GM19239 (cell line): ENCODE measurements at places on chromosomes 4 and X.

DNA sequence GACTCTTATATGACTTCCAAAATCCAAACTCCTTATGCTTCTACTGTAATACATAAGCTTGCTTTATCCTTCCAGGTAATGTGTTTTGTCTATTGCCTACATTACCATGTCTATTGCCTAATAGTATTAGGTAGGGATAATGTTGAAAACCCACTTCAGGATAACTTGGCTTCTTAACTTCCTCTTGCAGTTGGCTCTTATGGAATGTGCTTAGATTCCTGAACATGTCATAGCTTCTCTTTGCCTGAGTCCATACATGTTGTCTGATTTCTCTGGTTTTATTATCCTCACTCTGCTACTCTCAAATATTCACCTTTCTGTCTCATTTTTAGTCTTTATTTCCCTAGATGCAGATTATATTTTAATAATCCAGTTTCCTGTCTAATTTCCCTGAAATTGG, 599.9 kb downstream of the IL15 start:
- no peak for DNase-seq

- no peak for DNase-seq
These were observed 19.0 kb downstream of the MAB21L2 start for GRCh38 chr4:150600812-150601445.

DNA sequence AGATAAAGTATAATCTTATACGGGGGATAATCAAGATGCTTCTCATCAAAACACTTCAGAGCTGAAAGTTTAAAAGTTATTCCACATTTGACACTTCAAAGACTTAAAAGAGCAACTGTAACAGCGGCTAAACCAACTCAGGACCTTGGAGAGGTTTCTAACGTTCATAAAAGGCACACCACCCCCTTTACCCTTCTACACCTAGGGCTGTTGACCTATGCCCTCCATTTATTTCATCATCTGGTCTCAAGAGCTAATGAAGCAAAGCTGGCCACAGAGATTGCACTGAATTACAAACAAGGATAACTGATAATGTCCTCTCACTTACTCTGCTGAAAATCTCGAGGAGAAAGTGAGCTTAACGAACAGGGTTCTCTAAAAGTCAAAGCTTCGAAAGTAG, 1.1 kb upstream of the RPS6KA6 start:
- no peak for DNase-seq

- no peak for DNase-seq
These were observed 68.8 kb upstream of the SLC7A11 start for GRCh38 chr4:138310991-138311390.

GRCh38 chrX:57178605-57179004, 41.4 kb upstream of the SPIN2A start:
- no peak for DNase-seq

DNA sequence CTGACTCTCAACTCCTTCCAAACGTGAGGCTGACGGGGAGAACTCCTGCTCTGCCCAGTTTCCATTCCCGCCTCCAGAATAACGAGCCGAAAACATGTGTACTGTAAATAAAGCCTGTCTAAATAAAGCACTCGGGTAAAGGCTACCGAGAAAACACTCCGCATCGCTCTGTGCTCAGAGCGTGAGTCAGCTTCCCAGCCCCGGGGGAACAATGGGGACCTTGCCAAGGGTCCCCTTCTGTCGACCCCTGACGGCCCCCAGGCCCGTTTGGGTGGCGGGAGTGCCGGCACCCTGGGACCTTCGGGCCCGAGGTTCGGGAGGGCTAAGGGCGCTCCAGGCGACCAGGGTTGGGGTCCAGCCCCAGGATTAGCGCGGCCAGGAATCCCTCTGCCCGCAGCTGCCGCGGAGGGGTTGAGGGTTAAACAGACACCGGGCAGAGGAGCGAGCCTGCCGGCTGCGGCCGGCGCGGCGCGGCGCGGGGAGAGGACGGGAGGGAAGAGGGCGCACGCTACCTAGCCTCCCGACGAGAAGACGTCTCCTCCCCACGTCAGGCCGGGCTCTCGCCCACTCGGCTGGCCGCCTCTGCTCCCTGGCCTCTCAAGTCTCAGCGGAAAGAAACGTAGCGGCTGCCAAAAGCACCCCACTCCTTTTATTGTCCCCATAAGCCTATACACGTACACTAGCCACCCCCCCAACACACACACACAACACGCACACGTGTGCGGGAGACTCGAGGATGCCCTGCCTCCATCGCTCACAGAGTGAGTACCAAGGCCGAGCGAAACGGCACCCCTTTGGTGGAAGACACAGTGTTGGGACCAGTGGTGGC, 85.5 kb downstream of the BCOR start:
- no peak for DNase-seq

- DNase-seq = no peak
These were observed 215.1 kb upstream of the SFRP2 start for GRCh38 chr4:154004016-154004415.

DNA sequence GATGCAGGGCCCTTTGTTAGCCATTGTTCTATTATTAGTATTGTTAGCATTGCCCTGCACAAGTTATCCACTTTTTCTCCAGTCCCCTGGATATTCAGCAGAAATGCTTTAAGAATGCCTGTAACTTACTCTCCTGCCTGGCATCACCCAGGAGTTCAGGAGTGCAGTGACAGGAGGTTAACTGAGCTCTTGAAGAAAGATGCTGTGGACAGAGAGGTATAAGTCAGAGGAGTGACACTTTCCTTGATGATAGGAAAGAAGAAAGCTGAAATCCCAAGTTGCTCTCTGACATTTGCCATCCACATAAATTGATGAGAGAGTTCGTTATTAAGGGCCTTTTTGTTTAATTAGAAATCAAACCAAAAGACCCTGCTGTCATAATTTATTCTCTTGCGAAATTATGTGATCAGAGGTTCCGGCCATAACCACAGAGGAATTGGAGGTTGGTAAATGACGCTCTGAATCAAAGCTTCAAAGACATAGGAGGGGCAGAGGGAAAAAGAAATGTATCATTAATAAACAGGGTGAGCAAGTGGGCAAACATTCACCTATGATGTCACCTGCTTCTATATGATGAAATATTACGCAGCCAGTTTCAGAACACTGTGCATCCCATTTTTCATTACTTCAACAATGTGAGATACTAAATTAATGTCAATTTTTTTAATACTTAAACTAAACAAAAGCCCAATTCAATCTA, 230.2 kb upstream of the JADE1 start:
- DNase-seq = no peak

DNA sequence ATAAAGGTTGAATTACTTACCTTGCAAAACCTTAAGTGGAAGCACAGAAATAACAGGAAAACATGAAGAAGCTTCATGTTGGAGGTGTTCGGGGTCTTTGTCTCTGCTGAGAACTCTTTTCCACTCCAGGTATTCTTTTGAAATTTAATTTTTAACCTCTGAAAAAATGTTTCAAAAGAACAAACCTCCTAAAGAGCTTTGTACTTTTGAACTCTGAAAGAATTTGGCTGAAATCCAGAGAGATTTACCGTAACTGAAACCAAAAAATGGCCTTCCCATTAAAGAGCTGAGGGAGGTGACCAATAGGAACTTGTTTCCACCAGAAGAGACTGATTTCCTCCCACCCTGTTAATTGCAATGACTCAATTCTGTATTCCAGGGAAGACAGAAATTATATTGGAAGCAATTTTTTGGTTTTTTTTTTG, at the start of gene CFI:
CFI (minus strand) TSS at position 105 of the 425 bp plus-strand sequence; CDS start at position 77, 28 bp downstream.
- no peak for DNase-seq

DNA sequence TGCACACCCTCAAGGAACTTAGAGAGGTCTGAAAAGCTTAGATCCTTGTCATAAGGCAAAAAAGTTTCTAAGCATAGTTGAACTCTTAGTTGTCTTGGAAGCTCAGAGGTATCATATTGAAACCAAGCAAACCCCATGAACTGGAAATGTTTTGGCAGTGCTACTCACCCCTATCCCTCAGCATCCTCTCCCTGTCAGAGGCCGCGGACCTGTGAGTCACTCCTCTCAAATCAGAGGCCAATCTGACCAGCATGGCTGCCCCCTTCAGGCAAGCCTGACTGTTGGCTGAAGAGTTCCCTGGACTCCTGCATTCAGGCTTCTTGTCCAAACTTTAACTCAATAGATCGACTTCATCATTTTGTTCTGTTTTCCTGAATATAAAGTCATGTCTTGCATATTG, 69.4 kb downstream of the KCNIP4 start:
- DNase-seq = no peak

- DNase-seq = no peak
These were observed 197.8 kb downstream of the HS3ST1 start for GRCh38 chr4:11230866-11231265.

DNA sequence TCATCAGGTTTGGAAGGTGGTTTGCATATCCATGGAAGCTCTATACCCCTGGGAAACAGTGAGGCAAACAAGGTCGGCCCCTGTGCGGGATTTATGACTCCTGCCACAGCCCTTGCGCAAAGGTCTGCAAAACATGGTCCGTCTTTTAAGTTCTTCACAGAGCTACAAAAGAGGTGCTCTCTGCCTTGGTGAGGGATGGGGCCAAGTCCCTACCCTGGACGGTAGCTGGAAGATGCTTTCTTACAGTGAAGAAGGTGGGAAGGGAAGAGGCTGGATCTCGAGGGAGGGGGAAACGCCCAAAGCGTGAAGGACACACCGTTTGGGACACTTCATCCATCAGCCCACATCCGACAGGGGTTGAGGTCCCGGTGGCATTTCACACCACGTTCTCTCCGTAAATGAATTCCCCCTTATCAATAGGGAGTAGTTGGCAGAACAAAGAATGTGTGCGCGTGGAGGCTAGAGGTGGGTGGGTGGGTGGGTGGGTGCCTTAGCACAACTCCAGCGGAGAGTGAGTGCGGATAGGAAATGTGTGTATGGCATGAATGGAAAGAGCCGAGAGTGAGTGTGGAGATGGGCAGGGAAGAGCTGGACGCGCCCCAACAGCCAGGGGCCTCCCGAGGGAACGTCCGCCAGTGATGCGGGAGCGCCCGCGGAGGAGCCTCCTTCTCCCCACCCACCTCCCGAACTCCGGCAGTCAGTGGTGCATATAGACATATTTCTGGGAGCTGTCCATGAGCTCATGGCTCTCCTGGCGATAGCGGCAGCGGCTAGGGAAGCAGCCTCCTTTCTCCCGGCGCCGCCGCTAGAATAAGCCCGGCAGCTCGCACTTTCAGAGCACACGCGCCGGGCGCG, 68.3 kb downstream of the LARP7 start:
- peak; percentile 12 for DNase-seq

DNA sequence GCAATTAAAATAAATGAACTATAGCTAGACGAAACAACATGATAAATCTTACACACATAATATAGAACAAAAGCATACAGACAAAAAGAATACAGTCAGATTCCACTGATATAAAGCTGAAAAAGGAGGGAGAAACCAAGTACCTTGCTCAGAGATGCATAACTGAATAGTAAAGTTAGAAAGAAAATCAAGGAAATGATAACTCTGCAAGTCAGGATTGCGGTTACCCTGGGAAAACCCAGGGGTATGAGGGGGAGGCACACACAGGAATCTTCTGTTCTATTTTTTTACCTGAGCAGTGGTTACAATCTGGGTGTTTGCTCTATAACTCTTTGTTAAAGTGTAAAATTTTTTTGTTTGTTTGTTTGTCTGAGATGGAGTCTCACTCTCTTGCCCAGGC, 209.1 kb downstream of the CBR4 start:
- DNase-seq = no peak

DNA sequence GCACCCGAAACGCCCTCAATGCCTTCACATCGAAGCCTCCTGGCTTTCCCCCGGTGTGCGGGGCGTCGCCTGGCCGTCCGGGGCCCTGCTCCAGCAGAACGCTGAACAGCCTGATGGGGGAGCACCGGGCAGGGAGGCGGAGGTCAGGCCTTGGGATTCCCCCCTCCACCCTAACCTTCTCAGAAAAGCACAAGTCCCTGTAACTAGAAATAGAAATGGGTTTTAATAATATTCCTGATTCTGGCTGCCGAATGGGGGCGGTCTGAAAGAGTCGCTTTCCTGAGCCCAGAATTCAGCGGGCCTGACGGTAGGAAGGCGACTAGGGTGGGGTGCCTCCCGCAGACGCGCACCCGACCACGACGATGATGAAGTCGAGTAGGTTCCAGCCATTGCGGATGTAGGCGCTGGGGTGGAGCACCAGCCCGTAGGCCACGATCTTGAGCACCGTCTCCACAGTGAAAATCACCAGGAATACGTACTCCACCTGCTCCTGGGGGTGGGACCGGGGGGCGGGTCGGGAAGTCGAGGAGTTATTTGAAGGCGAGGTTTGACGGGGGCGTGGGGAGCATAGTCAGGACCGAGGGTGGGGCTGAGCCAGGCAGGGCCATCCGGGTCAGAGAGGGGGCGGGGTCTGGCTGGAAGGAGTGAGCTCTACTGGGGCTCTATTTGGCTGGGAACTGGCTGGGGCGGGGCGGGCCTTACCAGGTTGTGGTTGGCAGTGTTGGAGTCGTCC, 2.5 kb downstream of the CACNA1F start:
- peak; percentile 60 for DNase-seq

DNA sequence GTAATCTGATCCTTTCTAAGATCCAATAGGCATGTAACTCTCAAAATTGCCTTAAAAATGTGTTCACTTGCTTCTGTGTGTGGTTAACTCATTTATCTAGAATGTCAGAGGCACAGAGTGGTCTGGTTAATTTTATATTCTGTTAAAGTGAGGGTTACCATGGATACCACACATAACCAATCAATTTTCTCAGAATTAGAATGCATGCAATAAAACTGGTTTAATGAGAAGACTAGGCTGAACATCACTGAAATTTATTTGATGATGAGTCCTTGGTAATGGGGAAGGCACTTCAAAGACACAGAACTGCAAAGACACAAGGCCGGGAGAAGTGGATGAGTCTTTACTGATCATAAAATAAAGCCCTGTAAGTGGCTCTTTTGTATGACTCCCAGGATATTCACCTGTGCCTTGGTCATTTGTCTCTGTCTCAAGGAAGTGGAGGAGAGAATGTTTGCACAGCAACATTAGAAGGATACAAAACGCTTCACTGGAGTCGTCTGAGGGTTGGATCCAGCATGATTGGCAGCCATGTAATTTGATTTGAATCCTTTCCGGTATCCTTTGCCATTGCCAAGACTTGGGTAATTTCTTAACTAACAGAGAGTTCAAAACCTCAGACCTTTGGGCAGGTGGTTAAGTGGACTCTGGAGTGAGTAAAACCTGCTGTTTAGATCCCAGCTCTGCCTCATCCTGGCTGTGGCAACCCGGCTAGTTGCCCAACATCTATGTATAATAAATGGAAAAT, 94.0 kb upstream of the RBPJ start:
- no peak for DNase-seq

DNA sequence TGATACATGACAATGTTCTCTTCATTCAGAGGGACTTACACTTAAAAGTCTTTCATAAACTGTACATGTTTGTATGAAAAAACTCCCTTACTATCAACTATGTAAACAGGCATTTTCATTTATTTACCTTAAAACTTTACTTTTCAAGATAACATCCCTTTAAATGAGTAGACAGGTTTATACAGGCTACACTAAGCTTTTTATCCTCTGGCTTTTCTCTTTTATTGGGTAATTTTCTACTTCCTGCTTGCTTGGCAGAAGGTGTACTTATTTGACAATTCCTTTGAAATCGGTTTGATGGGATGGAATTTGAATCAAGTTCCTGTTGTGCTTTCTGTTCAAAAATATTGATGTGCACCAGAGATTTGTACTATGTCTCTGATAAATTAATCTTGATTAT, 81.4 kb downstream of the PTPN13 start:
- DNase-seq = no peak
